ENCODE measurements at places on chromosomes 2 and 18.

DNA sequence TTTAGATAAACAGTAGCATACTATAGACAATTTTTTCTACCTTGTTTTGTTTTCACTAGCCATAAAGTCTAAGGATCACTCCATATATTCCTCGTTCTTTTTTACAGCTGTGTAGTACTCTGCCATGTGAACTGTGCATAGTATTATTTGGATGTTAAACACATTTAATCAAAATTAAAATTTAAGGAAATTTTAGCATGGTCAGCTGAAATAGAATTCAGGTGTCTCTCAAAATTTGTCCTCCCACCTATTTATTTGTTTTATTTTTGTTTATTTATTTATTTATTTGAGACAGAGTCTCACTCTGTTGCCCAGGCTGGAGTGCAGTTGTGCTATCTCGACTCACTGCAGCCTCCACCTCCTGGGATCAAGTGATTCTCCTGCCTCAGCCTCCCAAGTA lies 46.4 kb upstream of the AAK1 start:
- no peak for DNase-seq

DNA sequence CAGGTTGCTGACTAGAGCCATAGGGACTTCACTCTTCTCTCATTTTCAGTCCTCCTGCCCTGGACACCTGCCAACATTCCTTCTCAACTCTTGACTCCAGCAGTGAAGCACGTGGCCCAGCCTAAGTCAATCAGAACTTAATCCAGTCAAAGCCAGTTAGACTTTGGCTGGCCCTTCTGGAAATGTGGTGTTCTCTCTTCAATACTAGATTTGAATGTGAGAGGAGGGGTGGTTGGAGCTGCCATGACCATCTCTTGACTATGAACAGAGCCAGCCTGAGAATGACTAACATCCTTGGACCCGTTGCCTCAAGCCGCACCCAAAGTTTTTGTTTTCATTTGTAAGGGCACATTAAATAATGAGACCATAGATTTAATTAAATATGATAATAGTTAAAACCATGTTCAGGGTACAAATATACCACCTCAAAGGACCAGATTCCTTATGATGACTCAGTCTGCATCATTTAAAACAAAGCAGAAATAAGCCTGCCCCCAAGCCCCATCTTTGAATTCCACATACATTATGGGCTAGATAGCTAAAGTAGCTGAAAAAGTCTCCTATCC lies 49.7 kb upstream of the RASGRP3 start:
- DNase-seq, result no peak

DNA sequence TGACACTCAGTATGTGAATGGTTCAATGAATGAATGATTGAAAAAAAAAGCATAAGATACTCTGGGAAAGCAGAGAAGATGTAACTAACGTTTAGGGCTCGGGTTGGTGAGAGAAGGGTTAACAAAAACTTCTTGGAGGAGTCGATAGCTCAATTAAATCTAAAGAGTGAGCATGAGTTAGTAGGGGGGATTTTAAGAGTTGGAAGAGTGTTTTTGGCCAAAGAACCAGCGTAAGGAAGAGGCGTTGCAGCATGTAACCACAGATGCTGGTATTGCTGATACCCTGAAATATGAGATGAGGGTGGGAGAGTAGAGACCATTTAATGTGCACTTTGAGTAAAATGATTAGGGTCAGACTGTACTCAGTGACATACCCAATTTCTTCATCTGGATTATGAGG lies 14.5 kb downstream of the ARHGAP28 start:
- DNase-seq, result no peak

GRCh38 chr2:239588451-239589269 lies 187.8 kb upstream of the HDAC4 start:
- DNase-seq, result no peak

GRCh38 chr18:25464227-25464626 lies 112.3 kb upstream of the ZNF521 start:
- no peak for DNase-seq

DNA sequence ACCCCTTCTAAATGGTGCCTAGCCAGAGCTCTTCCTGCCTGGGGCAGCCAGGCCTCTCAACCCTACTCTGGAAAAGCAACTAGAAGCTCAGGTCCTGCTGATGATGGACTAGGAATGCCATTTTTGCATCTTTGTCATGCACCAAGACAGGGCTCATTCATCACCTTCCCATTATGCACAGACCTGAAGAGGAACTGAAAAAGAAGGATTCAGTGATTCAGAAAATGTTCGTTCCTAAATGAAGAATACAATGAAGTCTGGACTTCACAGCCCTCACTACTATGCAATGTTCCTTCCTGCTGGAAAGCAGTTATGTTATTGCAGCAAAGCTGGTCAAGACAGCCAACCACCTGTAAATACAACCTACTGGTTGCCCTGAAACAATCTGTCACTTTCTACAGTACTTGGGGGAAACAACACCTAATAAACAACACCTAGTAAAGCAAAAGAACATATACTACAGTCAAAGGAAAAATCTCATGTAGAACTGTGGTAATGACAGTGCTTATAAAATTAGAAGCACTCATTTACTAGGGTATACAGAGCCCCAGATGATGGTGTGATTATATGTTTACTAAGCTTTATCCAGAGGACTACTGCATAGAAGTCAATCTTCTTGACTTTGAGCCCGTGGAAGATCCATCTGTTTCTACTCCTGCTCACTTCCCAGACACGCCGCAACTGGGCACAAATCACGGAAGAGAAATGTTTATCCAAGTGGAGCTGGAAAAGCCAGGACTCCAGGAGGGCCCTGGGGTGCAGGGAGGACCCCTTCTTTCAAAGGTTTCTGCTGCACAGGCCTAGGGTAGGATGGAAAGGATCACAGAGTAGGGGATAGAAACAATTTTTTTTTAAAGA lies 103.1 kb upstream of the THOC1 start:
- no peak for DNase-seq

GRCh38 chr2:11480406-11480805 lies 14.4 kb upstream of the E2F6 start:
- no peak for DNase-seq

GRCh38 chr2:124973396-124973795 lies 948.3 kb downstream of the CNTNAP5 start:
- no peak for DNase-seq

GRCh38 chr2:209644842-209645241 lies 126.8 kb upstream of the UNC80 start:
- DNase-seq, result no peak

DNA sequence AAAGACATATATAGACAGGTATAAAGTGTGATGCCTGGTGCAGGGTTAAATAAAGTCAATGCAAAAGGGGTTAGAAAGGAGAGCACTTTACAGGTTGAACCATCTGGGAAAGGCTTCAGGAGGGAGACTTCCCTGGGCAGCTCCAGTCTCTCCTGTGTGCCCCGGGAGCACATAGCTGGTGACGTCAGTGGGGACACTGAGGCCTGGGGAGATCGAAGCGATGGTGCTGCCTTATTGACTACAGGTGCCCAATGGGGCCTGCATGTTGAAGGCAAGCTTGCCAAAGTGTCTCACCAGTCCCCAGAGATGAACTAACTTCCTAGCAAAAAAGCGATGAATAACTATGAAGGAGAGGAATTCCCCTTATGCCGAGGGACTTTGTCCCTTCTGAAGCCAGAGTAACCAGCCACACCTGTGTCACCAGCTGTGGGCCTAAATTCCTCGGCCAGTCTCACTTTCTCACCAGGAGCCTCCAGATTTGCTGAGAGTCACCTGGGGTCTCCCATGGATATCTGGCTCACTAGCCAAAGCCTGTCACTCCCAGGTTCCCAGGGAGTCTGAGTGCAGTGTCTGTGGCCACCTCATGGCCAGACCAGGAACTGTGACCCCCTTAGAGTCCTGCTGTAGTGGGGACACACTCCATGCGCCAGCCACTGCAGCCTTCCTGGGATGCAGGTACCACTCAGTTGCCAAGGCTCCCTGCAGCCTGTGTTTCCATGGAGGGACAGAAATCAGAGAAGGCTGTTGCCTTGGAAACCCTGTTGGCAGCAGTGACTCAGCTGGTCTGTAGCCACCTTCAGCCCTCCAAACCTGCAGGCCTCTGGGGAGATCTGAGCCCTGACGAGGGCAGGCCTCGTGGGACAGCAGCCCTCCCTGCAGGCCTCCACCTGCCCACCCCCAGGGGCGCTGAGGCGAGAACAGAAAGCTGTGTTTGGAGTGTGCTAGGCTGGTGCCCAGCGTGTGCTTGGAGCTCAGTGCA lies 128.7 kb downstream of the CTIF start:
- DNase-seq, result no peak

- no peak for DNase-seq
Measured at GRCh38 chr18:55351241-55351691, 236.7 kb downstream of the TCF4 start.

- no peak for DNase-seq
Measured at GRCh38 chr2:237388036-237388435, 25.9 kb downstream of the COL6A3 start.

- DNase-seq, result no peak
Measured at GRCh38 chr2:10837298-10838266, 25.0 kb upstream of the PDIA6 start.

- no peak for DNase-seq
Measured at GRCh38 chr18:26406324-26406723, 142.0 kb downstream of the KCTD1 start.

DNA sequence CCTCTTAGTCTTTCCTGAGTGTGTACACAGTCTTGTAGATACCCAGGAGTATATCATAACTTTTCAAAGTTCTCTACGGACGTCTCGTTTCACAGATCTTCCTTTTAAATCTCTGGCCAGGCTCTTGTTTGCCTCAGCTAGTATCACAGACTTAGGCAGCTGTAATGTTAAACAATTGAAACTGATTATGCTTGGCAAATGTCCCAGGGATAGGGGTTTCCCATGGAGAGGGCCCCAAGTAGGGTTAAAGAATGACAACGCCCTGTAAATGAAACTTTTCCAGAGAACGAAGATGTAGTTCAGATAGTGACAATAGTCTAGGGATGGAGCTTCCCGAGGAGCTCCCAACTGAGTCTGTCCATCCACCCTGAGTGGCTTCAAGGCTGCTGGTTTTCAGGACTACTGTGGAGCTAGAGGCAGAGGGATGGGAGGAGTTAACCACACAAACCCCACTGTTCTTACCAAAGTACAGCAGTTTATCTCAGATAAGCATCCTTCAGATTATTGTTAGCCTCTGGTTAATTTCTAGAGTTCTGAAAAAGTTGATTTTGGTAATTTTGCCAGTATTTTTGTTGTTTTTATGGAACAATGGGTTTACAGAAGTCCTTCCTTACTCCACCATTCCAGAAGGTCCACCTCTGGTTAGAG lies 9.1 kb downstream of the NEURL3 start:
- no peak for DNase-seq

DNA sequence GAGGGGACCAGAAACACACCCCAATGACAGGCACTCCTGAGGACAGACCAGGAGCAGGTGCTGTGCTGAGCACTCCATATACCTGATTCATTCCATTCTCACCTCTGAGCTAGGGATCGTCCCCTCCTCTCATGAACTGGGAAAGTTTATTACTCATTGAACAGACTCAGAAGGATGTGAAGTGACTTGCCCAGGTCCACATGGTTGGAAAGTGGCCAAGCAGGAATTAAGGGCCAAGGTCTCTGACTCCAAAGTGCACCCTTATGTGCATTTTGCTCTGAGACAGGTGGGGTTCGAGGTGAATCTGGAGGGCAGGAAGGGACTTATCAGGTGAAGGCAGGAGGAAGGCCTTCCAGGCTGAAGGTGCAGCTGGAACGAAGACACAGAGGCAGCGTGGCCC lies 25.1 kb upstream of the PLB1 start:
- no peak for DNase-seq

DNA sequence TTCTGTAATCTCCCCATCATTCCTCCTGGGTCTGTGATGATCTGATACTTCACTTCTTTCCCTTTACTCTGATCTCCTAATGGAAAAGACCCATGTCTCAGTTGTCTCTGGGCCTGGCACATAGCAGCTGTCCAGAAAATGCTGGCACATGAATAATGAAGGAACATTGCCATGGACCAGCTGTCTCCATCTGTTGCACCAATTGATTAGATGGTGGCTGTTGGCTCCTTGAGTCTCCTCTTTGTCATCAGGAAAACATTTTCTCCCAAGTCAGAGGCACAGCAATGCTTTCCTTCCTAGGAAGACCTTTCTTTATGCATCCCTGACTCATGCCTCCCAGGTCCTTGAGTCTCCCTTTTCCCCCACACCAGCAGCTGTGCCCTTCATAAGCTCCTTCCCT lies 286.2 kb upstream of the CXCR4 start:
- DNase-seq, result no peak

GRCh38 chr2:66822186-66822585 lies 387.3 kb downstream of the MEIS1 start:
- no peak for DNase-seq

GRCh38 chr2:71526141-71526540 lies 72.8 kb downstream of the DYSF start:
- no peak for DNase-seq

DNA sequence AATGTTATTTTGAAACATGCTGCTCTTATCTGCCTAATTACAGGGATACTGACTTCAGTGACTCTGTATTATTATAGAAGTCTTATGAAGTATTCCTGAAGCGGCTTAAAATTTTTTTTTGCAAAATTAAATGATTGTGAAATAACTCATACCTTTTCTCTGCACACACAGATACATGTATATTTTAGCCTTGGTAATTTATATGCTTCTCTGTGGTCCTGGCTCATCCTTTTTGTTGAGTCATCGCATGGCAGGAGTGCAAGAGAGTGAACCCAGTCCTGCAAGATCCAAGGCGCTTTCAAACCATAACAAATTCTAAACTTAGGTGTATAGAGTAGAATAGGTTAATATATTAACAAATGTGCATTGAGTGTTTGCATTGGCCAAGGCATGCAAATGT lies 8.6 kb downstream of the CCNT2 start:
- DNase-seq, result no peak

- DNase-seq, result no peak
Measured at GRCh38 chr2:45859682-45860081, 208.2 kb downstream of the PRKCE start.

GRCh38 chr2:58131191-58132011 lies 84.8 kb downstream of the VRK2 start:
- no peak for DNase-seq

DNA sequence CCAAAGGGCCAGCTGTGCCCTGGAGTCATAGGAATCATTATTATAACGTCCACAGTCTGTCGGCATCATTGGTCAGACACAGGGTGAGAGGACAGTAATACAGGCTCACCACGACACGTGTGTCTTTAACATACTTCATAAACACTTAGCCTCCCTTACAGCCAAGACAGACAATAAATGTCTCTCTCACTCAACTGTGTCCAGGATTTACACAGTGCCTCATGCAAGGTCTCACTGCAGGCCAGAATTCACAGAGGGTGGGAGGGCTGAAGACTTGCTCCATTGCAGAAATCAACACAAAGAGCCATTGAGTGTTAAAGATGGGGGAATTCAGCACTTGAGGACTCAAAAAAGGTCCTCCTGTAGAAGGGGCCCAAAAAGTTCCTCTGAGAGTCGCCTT lies 210.5 kb downstream of the BCL2 start:
- no peak for DNase-seq

DNA sequence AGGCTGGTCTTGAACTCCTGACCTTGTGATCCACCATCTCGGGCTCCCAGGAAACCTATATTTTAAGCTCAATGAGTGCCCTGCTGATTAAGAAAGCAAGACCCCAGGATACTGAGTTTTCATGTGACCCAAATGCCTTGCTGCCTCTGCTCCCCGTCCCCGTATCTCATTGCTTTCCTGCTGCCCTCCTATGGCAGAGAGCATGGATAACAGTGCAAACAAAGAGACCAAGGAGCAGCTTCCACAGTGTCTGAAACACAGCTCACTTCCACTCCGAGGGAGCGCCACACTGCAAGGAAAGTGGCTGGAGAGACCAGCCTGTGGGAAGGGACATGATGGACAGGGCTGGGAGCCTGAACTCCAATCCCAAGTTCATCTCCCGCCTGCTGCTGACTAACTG lies 246.8 kb downstream of the TMEM182 start:
- no peak for DNase-seq

GRCh38 chr2:217409949-217410680 lies 550.3 kb upstream of the TNP1 start:
- DNase-seq, result no peak
